ENCODE measurements at places on chromosomes 12 and 14.

DNA sequence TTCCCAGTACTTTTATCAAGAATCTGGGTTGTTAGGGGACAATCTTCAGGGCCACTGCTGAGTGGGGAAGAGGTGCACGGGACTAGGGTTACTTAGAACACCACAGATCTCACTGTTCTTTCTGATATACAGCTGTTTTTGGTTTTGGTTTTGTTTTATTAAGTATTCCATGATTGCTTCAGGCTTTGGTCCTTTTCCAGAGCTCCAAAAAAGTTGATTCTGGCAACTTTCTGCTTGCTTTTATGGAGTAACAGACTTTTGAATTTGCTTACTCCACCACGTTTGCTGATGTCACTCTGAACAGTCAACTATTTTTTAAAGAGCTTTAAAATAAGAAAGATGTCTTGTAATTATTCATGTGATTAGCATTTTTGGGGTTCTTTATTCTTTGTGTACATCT, 368.1 kb upstream of the FOXG1 start:
- DNase-seq: no peak

DNA sequence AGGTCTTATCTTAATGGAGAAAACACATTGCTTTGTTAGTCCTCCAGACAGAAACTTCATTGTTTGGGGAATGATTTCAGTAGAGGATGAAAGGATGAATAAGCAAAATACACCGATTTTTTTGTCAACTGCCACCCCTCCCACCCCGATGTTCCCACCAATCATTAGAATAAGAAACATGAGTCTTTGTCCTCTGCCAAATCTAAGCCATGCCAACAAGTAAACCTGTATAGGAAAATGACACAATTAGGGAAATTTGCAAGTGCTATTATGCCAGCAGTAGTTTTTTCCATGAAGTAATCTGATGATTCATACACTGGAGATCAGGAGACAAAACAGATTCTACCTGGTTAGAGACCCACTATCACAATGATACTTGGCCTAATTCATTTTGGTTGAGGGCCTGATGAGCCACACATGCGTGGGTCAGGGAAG, 35.9 kb downstream of the FLRT2 start:
- no peak for DNase-seq

- DNase-seq: peak; percentile 60
These were observed 54.9 kb downstream of the EID3 start for GRCh38 chr12:104358353-104359003.

- no peak for DNase-seq
These were observed 451.3 kb upstream of the USP15 start for GRCh38 chr12:61808856-61809255.

DNA sequence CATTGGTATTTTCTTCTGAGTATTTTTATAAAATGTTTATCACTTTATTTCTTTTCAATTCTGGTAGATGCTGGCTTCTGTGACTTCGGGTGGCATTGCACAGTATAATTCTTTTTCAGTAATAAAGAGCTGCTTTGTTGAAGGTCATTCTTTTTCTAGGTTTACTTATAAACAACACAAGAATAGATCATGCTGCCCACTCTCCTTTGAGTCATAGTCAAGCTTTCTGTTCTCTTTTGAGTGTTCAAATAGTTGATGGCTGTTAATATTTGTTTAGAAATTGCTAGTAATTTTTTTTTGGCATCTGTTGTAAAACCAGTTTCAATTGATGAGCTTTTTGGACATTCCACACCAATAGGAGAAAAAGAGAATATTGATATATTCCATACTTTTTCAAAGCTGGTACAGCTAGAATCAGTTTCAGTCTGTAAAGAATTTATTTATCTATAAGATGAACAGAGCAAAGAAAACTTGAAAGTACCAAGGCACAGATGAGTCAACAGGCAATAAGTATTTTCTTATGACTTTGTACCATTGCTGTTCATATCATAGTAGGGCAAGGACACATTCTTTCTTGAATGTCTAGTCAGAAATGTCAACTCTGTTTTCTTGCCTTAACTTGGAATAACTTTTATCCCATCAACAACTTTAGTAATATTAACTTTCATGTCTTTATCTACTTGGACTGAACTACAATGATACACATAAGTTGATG, 513.0 kb upstream of the SEL1L start:
- no peak for DNase-seq
